COLO829 (cell line): ENCODE measurements at places on chromosomes 7 and 10.

- no peak for DNase-seq
Measured at GRCh38 chr7:113122744-113123143, 4.4 kb upstream of the SMIM30 start.

- no peak for DNase-seq
Measured at GRCh38 chr7:154720016-154720415, 282.9 kb downstream of the PAXIP1 start.

DNA sequence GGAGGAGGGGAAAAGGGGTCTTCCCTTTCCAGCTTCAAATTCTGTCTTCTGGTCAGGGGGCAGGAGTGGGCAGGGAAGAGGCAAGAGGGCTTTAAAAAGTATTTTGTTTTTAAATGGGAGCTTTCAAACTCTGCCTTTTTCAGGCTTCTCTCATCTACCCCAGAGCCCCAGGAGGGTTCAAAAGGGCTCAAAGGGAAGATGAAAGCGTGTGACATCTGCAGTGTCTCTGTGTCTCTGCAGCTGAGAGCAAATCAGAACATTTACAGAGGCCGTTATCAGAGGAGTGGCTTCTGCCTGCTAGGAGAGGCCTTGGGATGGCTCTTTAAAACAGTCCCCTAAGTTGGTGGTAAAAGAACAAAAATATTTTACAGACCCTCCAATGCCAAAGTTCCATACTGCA lies 30.3 kb downstream of the TRIM8 start:
- DNase-seq: no peak

- DNase-seq: no peak
Measured at GRCh38 chr10:77104459-77104980, 533.1 kb downstream of the KCNMA1 start.

GRCh38 chr10:62626817-62627216 lies 177.7 kb upstream of the ADO start:
- DNase-seq: no peak

GRCh38 chr7:27966219-27966780 lies 214.3 kb downstream of the JAZF1 start:
- no peak for DNase-seq

DNA sequence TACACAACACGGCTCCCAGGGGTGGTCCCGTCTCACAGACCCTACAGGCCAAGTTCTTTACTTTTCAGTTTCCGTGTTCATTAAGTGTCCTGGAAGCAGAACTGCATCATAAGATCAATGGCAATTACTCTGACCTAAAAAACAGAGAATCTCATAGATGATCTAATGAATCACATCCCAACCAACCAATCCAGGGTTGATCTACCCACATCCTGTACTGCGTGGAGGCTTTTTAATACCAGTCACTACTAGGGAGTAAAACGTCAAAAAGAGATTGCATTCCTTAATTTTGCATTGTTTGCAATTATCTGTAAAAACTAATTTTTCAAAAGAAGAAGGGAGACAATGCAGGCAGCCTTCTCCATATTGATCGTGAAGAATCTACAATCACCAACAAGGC lies 72.6 kb downstream of the PARD3 start:
- DNase-seq: no peak

- DNase-seq: no peak
Measured at GRCh38 chr10:33333260-33334101, 986 bp downstream of the NRP1 start.

DNA sequence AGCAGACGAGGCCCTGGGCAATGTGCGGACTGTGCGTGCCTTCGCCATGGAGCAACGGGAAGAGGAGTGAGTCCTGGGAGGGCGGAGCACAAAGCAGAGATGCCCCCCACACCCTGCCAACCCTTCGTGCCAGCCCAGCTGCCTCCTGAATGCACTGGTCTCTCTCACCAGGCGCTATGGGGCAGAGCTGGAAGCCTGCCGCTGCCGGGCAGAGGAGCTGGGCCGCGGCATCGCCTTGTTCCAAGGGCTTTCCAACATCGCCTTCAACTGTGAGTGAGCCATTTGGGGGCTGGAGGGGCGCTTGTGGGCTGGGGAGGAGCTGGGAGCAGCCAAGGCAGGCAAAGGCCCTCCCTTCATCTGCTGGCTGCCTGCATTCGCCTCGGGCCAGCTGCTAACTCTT lies 7.7 kb downstream of the ABCB8 start:
- DNase-seq: no peak

- peak; percentile 12 for DNase-seq
Measured at GRCh38 chr10:557792-558328, 131.6 kb downstream of the DIP2C start.

GRCh38 chr10:84473136-84473535 lies 144.7 kb downstream of the CCSER2 start:
- DNase-seq: no peak

DNA sequence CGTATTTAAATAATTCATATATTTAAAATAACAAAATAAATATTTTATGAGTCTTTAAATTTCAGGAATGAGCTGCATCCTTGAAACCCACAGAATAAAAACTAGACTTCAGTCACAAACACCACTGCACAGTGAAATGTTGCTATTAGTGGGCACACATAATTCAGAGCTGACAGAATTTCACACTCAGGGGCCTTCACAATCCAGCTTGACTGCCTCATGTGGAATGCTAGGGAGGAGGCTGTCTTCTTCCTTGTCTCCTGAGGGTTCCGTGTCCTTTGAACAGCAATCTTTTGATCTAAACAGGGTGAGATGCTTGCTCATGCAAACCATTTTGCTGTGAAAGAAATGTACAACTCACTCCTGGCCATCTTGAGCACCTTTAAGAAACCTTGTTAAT lies 346.7 kb downstream of the CCSER2 start:
- no peak for DNase-seq

DNA sequence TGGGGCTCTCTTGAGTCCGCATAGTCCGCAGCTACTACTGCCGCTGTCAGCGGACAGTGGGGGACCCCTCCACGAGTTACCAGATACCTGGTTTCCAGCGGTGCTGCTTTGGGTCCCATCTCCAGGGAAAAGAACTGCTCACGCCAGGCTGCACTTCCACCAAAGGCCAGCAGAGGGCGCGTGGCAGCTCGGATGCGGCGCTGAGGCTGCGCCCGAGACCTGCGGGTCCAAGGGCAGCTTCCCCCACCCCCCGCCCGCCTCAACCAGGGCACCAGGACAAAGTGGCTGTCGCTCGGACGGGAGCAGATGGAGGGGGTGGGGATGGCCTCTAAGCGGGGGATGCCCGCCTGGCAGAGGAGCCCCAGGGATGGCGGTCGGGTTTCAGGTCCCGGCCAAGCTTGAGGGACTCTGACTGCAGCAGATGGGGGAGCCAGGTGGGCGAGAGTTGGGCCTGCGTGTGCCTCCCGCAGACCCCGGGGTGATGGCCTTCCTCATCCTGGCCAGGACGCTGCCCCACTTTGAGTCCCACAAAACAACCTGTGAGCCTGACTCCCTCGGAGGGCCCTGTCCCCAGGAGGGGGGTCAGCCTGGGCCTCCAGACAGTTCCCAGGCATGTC lies 23.8 kb upstream of the ZNF735 start:
- no peak for DNase-seq

GRCh38 chr7:37445064-37445723 lies 3.5 kb downstream of the ELMO1 start:
- no peak for DNase-seq

DNA sequence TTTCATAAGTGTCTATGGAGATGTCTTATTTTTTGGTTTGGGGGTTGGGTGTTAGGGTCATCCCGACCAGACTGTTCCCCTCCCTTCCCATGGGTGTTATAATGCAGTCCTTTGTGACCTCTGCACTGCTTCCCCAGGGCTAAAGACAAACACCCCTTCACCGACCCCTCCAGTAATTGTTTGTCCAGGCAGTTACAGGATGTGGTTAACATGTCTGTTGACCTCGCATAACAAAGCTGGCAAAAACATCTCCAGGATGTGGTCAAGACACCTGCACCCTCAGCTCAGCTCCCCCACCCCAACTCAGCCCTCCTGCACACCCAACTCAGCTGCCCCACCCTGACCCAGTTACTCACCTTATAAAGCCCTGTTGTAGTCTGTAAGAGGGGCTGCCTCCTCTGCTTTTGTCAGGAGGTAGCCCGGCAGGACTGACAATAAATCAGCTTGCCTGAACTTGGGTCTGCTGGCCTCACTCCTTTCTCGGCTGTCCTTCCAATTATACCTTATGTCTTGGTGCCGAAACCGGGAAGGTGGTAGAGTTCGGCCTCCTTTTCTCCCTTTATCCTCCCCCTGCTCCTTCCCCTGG lies 102.2 kb downstream of the ZNF92 start:
- peak; percentile 66 for DNase-seq

DNA sequence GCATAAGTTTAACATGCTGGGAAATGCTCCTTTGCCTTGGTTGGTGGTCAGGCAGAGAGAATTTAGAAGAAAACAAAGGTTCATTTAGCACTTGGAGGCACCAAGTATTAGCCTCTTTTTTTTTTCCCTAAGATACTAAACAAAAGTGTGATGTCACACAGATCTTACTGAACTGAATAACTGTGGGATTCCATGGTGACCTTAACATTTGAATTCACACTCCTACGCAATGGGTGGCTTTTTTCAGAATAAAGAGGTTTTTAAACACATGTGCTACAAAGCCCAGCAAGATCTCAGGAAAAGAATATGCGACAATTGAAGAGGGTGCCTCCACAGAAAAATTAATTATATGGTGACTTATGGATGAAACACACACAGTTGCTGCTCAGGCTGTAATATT lies 133.4 kb upstream of the ABCB5 start:
- DNase-seq: peak; percentile 72

DNA sequence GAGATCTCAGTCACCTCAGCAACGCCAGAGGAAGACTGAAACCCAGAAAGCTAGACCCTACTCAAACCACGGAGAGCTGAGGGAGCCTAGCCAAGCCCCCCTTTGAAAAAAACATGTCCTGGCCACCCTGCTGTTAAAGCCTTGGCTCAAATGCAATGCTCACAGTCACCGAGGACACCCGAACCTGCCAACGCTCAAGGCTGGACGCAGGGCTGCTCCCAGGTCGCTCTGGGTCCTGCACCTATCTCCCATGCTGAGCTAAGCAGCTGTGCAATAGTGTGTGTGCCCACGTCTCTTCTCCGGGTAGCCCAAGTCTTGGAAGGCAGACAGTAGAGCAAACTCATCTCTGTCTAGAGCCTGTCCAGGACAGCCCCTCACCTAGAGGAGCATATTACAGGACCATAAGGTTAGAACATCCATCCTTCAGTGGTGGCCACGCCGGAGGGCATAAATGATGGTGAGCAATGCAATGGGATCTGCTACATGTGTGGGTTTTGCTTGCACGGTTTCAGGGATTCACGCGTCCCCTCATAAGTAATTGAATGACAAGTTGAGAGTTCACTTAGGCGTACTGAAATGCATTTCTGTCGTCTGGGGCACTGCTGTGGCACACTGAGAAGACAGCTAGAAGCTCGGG lies 94.2 kb upstream of the DDC start:
- no peak for DNase-seq

DNA sequence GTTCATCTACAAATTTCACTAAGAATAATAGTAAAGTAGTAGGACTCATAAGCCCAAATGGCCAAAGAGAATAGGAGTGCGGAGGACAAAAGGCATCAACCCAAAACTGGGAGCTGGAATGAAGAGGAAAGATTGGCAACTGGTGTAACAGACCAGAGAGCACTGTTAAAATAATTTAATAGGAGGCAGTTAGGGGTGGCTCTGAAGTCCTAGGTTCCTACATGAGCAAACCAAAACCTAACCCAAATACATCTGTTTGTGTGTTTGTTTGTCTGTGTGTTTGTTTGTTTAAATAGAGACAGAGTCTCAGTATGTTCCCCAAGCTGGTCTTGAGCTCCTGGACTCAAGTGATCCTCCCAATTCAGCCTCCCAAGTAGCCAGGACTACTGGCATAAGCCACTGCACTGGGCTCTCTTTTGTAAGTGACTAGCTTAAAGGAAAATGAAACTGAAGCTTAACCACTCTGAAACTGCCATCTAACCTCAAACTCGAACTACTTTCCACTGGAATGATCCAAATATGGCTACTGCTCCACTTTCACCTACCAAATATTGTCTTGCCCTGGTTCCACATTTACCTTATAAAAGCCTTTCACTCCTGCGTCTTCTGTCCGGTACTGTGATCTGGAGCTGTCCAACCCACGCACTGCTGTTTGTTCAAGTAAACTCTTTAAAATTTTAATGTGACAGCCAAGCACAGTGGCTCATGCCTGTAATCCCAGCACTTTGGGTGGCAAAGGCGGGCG lies 94.9 kb downstream of the AKR1D1 start:
- DNase-seq: no peak

DNA sequence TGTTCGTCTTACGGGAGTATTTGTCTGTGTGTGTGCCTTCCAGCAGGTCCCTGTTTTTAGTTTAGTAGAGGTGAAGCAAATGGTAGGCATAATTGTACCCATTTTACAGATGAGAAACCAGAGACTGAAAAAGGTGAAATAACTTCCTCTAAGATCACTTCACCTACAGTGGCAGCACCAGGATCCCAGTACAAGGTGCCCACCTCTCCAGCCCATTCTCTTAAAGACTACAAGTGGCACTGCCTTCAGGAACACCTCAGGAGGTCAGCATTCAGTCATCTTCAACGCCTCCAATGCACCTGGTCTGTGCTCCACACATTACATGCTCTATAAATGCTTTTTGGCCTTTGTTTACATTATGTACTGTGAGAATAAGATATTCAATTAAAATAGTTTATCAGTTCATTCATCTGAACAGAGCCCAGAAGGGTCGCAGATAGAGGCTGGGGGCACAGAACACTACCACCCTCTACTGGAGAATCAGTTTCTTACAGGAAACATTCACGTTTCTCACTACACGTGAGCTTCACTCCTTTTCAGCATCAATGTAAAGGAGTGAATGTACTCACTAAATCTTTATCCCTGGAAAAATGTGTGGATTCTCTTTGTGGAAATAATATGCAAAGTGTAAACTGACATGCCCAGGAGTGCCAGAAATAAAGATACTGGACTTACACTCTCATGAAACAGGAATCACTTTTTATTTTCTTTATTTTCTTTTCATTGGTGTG lies 45.5 kb upstream of the ABLIM1 start:
- no peak for DNase-seq

DNA sequence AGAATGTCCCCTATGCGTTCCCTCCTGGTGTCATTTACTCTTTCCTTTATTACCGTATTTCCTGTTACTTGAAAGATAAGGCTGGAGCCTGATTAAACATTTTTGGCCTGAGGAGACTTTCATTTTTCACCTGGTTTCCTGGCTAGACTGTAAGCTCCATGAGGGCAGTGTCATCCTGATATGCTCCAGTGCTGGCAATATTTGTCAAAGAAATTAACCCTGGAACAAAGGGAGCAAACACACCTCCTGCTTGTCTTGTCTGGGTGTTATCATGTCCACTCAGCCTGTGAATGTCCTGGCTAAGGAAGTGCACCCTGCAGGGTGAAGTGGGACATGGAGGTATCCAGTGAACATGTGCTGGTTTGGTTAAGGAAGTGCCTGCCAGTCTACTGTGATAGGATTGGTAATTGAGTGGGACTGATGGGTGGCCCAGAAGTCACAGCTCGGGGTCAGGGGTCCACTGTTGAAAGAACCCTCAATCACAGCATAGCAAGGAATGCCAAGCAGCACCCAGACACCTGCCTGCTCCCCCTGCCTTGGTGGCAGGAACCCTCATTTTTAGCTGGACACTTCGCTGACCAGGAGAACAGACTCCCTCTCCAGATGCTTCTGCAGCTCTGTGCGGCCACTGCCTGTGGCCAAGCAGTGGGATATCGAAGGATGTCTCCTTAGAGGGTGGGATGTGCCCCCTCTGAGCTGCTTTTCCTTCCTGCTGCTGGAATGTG lies 20.9 kb upstream of the PPIA start:
- no peak for DNase-seq

GRCh38 chr7:130426564-130426963 lies 14.3 kb downstream of the CEP41 start:
- DNase-seq: no peak

- DNase-seq: no peak
Measured at GRCh38 chr7:95092324-95092723, 184.9 kb downstream of the PPP1R9A start.
